ENCODE measurements at places on chromosomes 1 and 21.

DNA sequence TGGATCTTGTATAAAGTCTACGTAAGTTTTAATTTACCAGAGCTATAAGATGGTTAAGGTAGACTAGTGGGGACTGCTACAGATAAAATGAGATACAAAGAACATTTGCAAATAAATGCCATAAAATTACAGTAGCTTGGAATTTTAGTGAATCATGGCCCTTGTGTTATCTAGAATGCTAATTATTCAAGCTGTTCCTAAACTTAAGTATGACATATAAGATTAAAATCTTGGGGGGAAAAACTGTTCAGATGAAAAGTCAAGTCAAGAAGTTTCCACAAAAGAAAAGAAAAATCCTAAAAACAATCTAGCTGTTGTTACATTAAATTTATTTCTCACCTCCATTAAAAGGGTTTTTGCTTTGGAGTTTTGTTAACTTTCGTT lies 51.7 kb downstream of the SIM2 start:
- no peak for DNase-seq

- DNase-seq = no peak
Measured at GRCh38 chr1:247421074-247421473, 5.1 kb downstream of the NLRP3 start.

DNA sequence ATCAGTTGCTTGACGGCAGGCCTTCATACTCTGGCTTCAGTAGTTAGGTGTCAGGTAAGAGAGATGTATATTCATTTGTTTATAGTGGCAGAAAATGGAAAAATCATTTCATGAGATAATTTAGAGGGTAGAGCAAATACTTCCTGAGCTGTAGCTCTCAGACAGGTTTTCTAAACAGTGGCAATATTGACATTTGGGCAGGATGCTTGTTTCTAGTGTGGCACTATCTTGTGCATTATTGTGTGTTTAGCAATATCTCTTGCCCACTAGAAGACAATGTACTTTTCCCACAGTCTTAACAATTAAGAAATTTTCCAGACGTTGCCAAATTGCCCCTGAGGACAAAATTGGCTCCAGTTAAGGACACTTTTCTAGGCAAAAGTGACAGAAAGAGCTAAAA lies 1143.1 kb downstream of the PLA2G4A start:
- no peak for DNase-seq

DNA sequence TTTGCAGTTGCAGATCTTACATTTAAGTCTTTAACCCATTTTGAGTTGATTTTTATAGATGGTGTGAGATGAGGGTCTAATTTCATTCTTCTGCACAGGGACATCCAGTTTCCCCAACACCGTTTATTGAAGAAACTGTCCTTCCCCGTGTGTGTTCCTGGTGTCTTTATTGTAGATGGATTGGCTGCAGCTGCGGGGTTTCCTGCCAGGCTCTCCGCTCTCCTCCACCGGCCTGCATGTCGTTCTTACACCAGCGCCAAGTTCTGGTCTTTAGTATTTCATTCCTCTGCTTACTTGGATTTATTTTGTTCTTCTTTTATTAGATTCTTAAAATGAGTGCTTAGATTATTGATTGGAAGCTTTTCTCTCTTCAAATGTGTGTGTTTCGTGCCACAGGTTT lies 98.9 kb upstream of the COL6A1 start:
- no peak for DNase-seq

DNA sequence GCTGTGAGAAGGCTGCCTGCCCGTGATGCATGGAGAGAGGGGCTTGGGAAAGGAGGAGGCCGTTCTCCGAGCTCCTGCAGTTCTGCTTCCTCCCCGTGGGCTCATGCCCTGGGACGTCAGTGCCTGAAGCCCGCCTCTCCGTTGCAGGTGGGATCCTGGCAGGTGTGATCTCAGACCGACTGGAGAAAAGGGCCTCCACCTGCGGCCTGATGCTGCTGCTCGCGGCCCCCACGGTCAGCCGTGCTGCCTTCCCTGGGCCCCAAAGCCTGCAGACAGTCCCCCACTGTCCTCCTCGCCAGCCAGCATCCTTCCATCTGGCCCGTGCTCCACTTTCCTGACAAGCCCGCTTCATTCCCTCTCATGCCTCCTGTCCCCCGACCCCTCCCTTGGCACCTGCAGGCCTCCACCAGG lies 50.9 kb downstream of the SLC37A1 start:
- DNase-seq = no peak

DNA sequence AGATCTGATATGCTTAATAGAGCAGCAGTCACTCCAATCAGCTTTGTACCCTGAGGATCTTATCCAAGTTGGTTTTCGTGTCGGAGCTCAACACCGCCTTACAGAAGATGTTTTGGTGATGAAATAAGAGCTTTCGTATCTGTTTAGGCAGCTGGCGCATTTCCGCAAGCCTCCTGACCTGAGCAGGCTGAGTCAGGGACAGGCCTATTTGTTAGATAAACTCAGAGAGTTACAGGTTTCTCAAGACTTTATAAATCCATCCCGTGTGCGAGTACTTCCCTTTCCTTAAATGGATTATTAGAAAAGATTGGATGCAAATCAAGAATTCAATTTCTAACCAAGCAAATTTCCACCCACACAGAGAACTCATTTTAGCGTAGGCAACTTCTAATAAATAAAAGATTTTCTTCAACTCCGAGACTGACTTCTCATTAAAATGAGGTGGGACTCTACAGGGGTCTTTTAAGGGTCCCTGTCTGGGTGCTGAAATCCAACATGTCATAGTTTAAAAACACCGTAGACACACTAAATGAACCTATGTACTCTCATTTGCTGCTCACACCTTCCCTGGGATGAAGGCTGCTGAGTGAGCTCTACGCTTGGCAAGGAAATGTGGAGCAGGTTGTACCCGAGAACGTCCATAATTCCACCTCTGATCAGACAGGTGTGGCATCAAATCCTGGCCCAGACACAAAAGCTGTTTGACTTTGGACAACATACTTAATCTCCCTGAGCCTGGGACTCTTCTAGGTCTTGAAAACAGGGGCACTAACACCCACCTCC lies 106.9 kb upstream of the F3 start:
- DNase-seq = no peak

GRCh38 chr1:239772446-239772845 lies 319.2 kb upstream of the FMN2 start:
- DNase-seq = no peak

GRCh38 chr1:168755800-168756418 lies 26.9 kb upstream of the DPT start:
- DNase-seq = no peak

- DNase-seq = no peak
Measured at GRCh38 chr21:39232861-39233291, 49.6 kb upstream of the PSMG1 start.

DNA sequence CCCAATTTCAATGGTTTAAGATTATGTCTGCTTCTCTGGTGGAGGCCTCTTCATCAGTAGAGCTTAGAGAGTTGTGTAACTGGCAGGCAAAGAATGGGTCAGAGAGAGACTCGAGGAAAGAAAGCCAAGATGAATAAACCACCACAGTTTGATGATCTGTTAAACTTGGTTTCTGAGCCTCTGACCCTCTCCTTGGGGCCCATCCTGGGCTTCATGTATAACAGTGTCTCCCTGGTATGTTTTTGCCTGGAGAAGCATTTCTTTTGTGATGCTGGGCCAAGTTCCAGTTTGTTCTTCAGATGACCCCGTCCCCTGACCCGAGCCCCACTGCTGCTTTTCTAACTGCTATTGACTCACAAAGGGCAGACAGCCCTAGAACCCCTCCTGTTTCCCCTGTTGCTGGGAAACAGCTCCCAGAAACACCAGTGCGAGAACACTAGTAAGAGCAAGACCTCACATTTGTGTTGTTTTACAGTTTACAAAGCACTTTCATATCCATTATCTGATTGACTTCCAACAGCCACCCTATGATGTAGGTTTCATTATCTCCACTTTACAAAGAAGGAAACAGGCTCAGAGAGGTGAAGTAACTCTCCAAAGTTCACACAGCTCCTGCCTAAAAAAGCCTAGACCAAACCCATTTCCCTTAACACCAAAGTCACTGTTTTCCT lies 9.0 kb downstream of the CD2 start:
- no peak for DNase-seq

DNA sequence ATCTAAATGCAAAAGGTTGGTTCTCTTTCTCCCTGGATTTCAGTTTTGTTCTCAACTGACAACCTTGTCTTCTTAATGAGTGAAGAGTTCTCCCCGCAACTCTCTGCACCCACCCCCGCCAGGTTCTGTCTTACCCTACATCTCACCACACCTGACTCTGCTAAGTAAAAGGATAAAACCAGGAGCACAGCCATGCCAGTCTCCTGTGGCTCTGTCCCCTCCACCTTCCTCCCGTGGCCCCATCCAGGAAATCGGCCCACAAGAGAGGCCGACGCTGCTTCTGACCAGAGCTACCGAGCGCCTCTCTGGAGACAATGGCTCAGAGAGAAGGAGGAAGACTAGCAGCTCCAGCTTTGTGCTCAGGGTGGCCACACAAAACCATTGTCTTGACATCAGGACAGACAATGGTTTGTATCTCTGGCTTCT lies 72.2 kb downstream of the PLEKHA6 start:
- no peak for DNase-seq

DNA sequence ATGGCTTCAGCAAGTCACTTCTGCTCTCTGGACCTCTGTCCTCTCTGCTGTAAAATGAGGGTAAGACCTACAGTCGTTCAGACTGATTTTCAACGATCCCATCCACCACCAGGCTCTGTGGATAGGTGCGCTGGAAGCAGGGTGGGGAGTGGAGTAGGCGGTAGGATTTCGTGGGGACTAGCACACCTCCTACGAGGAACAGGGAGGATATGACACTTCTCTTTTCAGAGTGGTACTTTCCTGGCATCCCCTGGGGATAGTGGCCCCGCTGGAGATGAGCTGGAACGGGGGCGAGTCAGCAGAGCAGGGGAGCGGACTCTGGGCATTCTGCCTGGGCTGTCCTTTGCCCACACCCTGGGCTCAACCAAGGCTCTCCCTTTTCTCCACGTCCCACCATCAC lies 17.7 kb downstream of the ETNK2 start:
- no peak for DNase-seq

GRCh38 chr1:22806584-22806983 lies 95.9 kb downstream of the EPHB2 start:
- DNase-seq = no peak

DNA sequence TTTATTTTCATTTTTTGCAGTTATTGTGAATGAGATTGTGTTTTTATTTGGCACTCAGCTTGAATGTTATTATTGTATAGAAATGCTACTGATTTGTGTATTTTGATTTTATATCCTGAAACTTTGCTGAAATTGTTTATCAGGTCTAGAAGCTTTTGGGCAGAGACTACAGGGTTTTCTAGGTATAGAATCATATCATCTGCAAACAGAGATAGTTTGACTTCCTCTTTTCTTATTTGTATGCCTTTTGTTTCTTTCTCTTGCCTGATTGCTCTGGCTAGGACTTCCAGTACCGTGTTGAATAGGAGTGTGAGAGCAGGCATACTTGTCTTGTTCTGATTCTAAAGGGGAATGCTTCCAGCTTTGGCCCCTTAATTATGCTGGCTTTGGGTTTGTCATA lies 27.3 kb downstream of the ZNF691 start:
- DNase-seq = no peak

GRCh38 chr1:39970274-39970673 lies 15.3 kb downstream of the MFSD2A start:
- no peak for DNase-seq

- DNase-seq = peak; percentile 61
Measured at GRCh38 chr21:42508371-42508770, 5.3 kb upstream of the SLC37A1 start.

DNA sequence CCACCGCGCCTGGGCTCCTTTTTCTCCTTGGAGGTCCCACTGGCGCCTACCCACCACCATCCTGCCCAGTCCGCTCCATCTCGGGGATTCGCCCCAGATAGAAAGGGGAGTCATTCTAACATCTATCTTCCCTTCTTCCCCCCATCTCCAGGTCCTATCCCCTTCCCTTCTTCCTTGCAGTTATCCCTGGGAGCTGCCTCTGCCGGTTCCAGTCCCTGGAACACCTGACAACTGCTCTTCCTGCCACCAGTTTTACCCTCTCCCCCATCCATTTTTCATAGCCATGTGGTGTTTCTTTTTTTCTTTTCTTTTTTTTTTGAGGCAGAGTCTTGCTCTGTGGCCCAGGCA lies 12.0 kb upstream of the COL16A1 start:
- DNase-seq = peak; percentile 39

DNA sequence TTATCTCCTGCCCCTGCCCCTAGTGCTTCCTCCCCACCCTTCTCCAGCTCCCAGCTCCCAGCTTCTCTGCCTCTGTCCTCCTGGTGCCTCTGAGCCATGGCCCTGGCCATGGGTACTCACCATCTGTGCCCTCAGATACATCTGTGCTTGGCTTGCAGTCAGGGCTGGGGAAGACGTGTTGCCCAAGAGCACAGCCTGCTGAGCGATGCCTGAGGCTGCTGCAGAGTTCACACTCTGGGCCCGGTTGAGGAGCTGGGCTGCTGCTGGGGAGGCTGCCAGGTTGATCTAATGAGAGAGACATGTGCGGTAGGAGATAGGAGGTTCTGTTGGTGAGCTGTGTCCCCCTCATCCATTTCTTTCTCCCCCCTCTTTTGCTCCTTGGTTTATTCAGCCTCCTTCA lies 49.4 kb upstream of the A3GALT2 start:
- no peak for DNase-seq

DNA sequence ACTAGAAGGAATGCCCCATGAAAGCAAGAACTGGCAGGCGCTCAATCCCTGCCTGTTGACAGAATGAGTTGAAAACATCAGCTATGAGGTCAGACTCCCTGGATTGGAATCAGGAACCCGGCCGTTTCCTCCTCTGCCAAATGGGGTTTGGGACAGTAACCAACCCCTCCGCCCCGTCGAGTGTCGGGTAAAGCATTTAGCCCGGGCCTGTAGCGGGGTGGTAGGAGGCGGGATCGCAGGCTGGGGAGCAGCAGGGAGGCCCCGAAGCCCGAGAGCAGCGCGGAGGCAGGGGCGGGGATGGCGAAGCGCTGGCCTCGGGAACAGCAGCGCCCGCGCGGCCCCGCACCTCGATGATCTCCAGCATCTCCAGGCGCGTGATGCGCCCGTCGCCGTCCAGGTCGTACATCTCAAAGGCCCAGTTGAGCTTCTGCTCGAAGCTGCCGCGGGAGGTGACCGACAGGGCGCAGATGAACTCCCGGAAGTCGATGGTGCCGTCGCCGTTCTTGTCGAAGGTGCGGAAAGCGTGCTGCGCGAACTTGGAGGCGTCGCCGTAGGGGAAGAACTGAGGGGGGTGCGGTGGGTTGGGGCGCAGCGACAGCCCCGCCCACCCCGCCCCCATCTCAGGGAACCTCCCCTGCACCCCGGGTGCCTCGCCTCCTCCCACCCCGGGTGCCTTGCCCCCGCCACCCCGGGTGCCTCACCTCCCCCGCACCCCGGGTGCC lies 7.5 kb downstream of the HPCAL4 start:
- no peak for DNase-seq
